ENCODE measurements at places on chromosomes 1 and 21. TPM values are rescaled to one million over a fixed set of nuclear protein-coding genes. Genes with fewer than 3 reads are reported as not detected.
A peak's percentile ranks its signal among the peaks of the same experiment; 100 is the strongest.

The OR2T35 gene
- total RNA-seq, result not detected

GRCh38 chr21:45347048-45347711 is 57.8 kb upstream of the COL18A1 start:
- DNase-seq, result no peak

The OVAAL gene
- total RNA-seq, result not detected

DNA sequence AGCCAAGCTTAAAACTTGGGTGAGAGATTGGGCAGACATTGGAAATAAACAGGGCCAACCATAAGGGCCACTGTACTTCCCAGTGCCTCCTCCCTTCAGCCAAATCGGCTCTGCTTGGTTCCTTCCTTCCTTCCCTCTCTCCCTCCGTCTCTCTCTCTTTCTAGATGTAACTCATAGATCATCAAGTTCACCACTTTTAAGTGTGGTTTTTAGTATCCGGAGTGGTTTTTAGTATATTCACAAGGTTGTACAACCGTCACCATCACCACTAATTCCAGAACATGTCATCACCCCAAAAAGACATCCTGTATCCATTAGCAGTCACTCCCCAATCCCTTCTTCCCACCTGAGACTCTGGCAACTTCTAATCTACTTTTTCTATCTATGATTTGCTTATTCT is 51.0 kb downstream of the MYSM1 start:
- DNase-seq, result no peak

DNA sequence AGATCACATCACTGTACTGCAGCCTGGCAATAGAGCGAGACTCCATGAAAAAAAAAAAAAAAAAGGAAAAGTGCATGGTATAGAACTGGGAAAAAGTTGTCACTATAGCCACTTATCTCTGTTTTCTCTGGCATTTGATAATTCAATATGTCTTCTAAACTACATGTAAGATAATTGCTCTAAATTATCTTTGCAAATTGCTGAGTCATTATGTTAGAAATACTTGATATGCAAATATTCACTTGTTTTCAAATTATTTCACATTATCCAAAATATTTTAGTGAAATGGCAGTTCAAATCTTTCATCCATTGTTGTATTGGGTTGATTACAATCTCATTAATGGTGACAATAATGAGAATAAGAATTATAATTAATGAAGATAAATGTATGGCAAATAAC is 1455.1 kb downstream of the KCNT2 start:
- DNase-seq, result no peak

DNA sequence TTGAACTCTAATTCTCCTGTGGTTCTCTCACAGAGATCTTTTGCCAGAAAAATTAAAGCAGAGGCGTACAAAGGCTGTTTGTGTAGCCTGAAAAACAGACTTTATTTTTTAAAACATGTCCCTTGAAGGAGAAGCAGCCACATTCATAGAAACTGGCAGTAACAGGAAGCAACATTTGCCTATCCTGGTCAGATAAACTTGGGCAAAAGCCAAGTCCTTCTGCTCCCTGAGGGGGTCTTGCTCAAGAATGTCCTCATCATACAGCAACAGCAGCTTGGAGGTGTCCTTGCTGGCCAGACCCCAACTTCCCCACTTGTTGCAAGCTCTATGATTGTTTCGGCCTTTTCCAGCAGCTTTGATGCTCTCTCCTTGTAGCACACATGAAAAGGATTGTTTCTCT is 36.3 kb downstream of the MSTO1 start:
- no peak for DNase-seq

GRCh38 chr1:224513787-224514209 is 79.2 kb upstream of the WDR26 start:
- DNase-seq, result peak; percentile 60

DNA sequence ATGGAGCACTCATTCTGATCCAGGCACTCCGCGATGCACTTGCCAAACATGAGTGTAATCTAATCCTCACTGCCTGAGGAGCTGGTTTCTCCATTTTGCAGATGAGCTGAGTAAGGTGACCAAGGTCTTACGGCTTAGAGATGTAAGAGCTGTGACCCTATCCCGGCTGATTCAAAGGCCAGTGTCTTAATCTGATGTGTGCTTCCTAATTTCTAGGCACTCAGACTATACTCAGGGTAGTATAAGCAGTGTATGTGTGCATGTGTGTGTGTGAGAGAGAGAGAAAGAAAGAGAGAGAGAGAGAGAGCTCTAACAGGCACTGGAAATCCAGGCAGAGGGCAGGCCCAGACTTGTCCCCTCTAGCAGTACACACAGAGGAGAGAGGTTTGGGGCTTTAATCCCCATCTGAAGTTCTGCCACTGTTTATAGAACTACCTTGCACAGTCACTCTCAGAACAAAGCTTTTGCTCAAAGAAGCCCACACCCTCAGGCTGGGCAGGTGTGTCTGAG is 188.2 kb downstream of the ZBTB18 start:
- DNase-seq, result no peak

DNA sequence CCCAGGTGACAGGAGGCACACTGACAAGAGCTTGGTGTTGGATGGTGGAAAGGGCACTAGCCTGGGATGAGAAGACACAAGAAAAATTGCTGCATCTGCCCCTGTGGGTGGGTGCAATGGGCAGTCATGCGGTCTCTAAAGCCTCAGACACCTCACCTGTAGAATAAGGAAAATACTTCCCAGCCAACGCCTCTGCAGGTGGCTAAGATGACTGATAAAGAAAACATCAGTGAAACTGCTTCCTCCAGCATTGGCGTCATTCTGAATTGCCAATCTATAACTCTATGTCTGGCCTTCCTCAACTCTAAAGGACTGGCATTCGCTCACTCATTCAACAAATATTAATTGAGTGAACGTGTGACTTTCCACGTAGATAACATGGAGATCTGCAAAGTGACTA is 100.4 kb upstream of the F3 start:
- no peak for DNase-seq

DNA sequence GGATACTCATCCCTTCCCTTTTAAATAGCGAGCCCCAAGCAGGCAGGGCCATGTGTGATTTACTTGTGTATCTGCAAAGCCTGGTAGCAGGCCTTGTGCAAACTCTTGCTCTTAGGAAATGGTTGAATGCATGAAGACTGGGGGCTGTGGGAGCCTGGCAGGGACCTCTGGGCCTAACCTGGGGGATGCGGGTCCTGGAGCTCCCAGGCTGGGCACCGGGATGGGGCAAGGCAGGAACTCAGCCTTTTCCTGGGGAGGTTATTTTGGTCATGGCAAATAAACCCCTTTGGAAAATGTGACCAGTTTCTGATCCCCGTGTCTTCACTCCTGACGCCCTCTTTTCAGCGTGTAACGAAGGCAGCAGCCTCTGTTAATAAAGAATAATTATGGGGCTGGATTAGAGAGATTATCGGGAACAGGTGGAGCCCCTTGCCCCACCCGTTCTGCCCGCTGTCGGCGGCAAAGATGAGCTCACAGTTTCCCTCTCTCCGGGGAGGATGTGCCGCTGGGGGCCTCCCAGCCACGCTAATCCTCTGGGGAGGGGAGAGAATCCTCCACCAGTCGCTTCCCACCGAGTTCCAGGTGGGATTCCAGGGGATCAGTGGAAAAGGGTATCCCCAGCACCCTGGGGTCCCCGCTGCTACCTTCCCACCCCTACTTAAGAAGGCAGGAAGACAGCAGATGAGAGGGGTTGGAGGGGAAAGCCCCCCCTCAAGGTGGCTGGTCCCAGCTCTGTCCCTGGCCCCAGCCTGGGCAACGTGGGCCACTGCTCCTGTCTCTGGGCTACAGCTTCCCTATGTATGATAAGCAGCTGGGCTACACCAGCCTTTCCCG is 69.7 kb upstream of the WNT4 start:
- DNase-seq, result no peak

DNA sequence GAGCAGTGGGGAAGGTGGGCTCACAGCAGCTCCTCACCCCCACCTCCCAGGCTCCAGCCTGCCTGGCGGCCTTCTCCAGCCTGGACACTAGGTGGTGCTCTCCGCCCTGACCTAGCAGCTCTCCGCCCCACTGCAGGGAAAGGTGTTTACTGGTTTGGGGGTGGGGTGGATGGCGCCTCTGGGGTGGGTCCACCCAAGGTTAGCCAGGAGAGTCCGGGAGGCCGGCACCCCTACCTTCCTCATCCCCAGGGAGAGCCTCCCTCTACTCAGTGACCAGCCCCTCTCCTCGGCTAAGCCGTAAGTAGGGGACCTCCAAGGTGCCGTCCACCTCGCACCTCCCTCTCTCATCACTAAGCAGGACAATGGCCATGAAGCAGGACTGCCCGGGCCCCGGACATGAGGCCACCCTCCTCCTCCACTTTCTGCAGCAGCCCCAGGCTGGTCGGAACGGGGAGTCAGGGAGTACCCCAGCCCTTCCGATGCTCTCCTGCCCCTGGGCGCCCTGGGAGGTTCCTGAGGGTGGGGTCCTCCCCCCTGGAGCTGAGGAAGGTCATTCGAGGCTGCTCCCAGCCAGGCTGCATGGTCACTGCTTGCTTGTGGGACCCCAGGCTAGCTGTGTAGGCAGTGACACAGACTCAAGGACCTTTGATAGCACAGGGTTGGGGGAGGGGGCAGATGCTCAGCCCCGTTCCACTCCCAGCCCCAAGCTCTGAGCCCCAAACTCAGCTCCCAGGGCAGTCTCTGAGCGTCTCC is 101.4 kb upstream of the VAMP3 start:
- DNase-seq, result peak; percentile 58

GRCh38 chr1:43034778-43035177 is 76.1 kb upstream of the SLC2A1 start:
- no peak for DNase-seq

DNA sequence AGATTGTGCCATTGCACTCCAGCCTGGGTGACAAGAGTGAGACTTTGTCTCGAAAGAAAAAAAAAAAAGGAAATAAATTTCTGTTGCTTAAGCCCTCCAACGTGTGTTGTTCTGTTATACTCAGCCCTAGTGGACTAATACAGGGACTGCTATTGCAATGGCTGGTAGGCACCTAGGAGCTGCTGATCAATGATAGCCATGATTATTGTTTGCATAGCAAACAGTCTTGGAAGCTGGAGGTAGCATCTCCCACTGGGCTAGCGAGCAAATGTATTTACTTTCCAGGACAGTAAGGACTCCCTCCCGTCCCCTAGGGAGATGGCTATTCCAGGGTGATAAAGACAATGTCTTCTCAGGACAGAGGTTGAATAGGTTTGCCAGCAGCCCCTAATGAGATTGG is 13.5 kb upstream of the TNFRSF8 start:
- no peak for DNase-seq

GRCh38 chr1:51690285-51690961 is 73.5 kb downstream of the OSBPL9 start:
- no peak for DNase-seq

DNA sequence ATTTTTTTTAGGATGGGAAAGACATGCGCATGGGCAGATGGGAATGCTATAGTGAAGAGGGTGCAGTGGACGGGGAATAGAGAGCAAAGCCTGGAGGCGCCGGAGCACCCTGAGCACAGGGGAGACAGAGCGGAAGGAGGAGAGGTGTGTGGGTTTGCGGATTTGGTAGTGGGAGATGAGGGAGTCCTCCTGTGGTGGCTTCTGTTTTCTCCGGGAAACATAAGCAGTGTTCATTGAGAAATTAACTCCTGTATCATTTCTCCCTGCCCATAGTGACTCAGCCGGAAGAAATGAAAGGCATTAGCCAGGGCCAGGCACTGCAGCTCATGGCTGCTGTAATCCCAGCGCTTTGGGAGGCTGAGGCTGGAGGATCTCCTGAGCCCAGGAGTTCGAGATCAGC is 4.7 kb upstream of the PTPRF start:
- DNase-seq, result no peak

The DPT gene
- total RNA-seq, result not detected

The TEX38 gene
- not detected for total RNA-seq

DNA sequence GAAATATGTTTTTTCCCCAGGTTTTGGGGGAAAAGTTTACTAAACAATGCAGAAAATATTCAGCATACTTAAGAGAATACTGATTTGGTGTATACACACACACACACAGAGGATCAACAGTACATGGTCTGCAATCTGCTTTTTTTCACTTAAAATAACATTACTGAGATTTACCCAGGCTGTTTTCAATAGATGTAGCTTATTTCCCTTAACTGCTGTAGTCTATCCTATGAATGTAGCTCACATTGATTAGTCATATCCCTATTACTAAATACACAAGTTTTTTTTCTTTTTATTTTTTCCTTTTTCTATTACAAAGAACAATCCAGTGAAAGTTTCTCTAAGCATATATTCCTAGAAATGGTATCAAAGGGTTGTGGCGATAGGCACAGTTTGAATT is 266.7 kb upstream of the GREM2 start:
- DNase-seq, result no peak

- no peak for DNase-seq
Measured at GRCh38 chr1:240363914-240364313, 248.0 kb downstream of the GREM2 start.

The FBXO28 gene
- 38.8 TPM for total RNA-seq

The NBPF6 gene
- 0.16 TPM for total RNA-seq

DNA sequence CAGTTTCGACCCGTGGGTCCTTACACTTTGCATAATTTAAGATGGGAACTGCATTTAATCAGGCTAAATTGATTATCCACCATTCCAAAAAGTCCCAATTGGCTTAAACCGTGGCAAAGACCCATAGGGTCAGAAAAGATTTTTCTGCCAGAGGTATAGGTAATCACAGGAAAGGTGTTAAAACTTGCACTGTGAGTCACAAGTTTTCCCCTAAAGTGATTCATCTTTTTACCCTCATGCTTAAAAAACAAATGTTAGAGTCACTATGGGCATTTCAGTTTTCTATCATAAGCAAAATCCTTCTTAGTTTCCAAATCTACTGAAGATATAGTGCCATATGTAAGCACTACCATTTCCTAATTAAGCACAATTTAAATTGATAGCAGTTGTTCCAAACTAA is 1079.8 kb downstream of the ADGRL2 start:
- no peak for DNase-seq

The CNKSR1 gene
- 2.4 TPM for total RNA-seq

GRCh38 chr1:111512931-111513330 is 9.5 kb upstream of the ADORA3 start:
- no peak for DNase-seq

GRCh38 chr1:101236516-101237228 is at the start of gene S1PR1:
TSS of gene S1PR1 (plus strand) at chr1:101237019. CDS start at chr1:101238985, 1,966 bp downstream.
- peak; percentile 83 for DNase-seq

The FCRL2 gene
- 2.7 TPM for total RNA-seq

GRCh38 chr1:232282498-232282897 is 347.4 kb downstream of the SIPA1L2 start:
- no peak for DNase-seq

The TNNT2 gene
- total RNA-seq, result not detected

GRCh38 chr1:196317535-196318522 is 290.4 kb downstream of the KCNT2 start:
- no peak for DNase-seq

The C8A gene
- total RNA-seq, result not detected

DNA sequence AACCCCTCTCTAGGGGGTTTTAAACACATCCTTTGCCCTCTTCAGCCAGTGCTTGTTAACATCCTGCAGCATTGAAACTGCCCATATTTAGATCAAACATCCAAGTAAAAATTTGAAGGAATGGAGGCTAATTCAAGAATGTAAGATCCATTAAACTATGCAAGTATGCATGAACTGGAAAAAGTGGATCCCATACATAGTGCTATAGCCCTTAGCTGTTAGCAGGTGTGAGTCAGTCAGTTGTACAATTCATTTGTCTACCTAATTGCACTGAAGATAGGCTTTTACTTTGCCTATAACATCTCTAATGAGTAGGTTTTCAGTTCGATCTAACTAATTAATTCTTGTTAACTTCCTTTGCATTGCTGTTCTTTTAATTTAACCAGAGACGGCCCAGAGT is 270.9 kb downstream of the LMO4 start:
- DNase-seq, result no peak

GRCh38 chr1:19206947-19207346 is 3.1 kb downstream of the UBR4 start:
- DNase-seq, result no peak

Measured in naive thymus-derived CD8-positive, alpha-beta T cell (primary cell).